ENCODE measurements at places on chromosomes 3 and 15.

DNA sequence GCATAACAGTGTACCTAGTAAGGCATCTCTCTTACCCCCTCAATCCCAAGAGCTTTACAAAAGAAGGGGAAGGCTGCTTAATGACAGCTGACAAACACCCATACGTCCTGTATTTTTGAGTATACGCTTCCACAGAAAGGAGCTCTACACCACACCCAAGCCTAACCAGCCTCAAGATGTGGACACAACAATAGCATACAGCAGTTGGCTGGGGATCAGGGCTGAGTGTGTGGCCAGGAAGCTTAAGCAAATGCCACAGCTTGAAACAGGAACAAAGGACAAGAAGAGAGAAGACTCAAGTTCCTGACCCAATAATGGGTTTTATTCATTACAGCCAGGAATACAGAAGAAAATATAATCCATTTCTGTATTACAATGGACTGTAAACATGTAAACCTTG, 6.9 kb downstream of the HEXA start:
- peak; percentile 23 for DNase-seq

DNA sequence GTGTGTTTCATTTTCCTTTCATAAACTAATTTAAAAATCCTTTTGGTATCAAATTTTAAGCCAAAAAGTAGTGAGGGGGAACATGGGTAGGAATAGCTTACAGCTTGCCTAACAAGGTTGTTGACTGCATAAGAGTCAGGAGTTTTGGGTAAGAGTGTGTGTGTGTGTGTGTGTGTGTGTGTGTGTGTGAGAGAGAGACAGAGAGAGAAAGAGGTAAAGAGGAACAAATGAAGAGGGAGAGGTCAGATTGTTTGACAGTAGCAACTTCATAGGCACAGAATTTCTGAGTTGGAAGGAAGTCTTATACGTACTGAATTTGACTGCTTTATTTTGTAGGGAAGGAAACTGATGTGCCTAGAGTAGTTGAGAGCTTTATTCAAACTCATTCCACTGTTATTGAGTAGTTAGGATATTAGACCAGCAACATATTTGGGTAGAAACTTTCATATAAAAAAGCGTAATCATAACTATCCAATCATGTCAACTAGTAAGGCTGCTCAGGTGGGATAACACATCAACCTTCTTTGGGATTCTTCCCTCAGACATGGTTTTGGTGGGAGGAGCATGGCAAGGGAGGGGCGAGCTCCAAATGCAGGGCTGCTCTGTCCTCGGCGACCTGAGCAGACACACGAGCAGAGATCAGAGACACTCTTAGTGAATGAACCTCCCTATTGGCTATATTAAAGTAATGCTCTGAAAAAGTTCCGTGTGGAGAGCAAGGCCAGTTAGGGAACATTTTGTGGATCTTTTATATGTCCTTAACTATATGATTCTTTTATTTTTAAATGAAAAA, 86.4 kb downstream of the LPP start:
- DNase-seq: no peak

- no peak for DNase-seq
These were observed 79.4 kb upstream of the OSTN start for GRCh38 chr3:191119415-191120295.

DNA sequence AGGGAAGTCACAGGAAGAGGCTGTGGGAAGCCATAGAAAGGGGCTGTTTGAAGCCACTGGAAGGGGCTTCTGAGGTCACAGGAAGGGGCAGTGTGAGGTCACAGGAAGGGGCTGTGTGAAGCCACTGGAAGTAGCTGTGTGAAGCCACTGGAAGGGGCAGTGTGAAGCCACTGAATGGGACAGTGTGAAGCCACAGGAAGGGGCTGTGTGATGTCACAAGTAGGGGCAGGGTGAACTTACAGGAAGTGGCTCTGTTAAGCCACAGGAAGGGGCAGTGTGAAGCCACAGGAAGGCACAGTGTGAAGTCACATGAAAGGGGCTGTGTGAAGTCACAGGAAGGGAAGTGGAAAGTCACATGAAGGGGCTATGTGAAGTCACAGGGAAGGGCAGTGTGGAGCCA, 33.1 kb downstream of the GASK1A start:
- no peak for DNase-seq

DNA sequence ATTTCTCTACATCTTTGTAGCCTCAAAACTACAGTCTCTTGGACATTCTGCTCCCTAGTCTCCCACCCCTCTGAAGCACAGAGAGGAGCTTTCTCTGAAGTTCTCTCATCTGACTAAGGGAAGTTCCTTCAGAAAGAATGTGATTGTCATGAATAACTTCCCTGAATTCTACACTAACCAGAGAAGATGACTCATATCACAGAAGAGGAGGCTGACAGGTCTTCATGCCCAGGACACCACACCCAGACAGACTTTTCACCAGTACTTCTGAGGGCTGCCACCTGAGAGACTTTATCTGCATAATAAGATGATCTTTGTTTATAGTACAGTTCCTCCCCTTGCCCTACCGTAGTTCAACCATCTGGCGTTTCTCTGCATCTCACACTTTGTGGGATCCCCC, 52.8 kb downstream of the CDIN1 start:
- peak; percentile 55 for DNase-seq

- peak; percentile 14 for DNase-seq
These were observed 32.5 kb downstream of the ARNT2 start for GRCh38 chr15:80436511-80437307.

- DNase-seq: peak; percentile 30
These were observed 107.3 kb upstream of the LPP start for GRCh38 chr3:188046561-188047211.

DNA sequence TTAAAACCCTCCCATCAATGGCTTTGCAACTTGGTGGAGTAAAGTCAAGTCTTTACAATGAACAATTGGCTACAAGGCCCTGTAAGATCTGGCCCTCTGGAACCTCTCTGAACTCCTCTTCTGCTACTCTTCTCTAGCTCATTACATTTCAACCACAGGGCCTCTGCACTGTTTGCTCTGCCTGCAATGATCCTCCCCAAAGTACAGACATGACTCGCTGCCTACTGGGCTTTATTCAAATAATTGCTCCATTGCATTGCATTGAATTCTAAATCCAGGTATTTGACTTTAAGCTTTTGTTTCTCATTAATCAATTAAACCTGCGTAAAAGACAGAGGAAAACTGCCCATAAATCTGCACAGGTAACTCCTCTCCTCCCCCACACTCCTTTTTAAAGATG, 96.7 kb downstream of the CD47 start:
- DNase-seq: no peak

DNA sequence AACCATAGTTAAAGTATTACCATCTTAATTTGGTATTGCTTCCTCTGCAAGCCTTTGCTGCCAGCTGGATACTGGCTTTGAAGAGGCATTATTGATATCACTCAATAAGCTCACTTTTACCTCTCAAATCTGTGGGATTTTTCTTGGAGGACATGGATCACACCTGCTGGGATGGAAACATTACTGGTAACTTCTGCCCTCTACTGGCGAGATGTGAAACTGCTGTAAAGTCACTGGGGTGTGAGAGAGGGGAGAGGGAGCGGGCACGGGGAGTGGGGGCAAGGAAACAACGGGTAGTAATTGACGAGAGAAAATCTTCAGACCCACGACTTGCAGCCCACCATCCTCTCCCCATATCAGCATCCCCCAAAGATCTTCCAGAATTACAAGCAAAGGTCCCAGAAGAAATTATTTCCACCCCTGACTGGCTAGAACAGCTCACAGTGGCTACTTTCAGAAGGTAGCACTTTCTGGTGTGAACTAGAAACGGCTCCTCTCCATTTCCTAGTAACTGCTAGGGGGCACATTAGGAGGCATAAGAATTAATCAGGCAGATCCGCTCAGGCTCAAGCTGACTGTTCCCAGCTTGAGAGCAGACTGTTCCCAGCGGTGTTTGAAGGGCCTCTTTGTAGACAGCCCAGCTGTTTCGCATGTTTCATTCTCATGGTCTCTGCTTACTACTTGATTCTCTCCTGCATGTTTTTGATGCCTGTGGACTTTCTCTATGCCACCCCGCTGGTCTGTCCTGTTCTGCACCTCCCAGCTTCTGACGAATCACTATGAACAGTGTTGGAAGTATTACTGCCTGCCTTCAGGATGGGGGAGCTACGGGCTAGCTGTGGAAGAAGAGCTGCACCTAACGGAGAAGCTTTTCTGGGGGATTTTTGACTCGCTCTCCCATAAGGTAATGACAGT, 230.4 kb upstream of the CHRM5 start:
- peak; percentile 41 for DNase-seq

DNA sequence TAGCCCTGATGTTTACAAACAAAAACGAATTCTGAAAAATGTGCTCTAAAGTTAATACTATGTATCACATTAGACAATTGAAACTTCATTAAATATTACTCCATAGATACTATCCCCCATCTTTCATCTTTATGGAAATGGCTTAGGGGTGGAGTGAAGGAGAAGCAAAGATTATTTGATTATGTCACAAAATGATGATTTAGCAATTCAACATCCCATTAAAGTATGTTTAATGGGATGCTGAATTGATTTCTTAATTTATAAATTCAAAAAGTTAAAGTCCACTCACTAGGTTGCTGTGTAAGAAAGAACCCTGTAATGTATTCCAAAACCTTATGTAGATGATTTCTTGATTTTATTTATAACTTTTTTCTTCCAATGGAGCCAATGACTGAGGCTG, 201.1 kb downstream of the WDR72 start:
- DNase-seq: no peak

DNA sequence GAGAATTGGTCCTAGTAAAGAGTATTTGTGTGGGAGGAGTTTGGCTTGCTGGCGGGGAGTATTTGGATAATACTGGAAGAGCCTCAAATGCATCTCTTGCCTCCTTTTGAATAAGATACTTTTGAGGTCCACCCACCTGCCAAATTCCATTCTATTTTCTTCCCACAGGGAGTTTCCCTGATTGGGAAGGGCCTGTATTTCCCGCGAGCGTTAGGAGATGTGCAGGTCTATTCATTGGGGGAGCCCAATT, 406 bp upstream of the RASA2 start:
- DNase-seq: no peak

DNA sequence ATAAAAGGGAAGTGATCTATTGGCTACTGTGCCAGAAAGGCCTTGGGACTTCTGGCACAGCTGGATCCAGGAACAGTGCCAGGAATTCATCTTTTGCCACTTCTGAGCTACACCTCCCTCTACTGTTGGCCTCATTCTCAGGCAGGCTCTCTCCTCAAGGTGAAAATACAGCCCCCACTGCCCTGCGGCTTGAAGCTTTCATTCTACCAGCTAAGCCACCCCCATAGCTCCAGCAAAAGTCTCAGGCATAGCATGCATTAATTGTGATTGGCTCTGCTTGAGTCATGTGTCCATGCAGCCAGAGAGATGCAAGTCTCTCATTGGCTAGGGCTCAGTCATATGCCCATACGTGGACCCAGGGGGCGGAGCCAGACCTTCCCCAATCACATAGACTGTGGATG, 142.4 kb downstream of the TPRA1 start:
- no peak for DNase-seq

DNA sequence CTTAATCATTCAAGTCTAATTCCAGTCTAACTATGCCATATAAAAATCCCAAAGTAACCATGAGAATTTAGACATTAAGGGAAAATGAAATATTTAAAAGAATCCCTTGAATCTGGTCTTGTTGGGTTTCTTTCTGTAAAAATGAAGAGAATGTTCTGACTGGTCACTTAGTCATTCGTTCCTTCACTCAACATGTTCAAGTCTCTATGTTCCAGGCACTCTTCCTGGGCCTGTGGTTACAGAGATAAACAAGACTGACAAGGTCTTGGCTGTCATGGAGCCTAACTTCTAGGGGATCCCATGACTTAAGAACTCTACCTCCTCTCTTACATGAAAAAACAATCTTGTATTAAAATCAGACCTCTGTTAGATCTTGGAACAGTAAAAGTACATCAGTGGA, 638.6 kb upstream of the TBL1XR1 start:
- DNase-seq: peak; percentile 87

DNA sequence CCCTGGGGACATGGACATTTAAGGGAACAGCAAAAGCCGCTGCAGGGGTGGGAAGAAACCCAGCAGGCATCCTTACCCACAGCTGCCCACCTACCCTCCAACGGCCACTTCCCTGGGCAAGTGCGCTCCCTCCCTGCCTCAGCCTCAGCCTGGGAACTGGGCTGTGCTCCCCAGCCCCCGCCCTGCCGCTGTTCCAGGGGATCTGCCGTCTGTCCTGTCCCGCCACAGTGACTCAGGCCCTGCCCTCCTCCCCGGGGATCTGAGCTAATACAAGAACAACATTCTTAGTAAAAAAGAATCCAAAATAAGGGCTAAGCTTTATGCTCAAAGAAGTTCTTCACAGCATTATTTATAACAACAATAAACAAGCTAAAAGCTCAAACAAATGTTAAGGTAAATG, 7.4 kb upstream of the IQSEC1 start:
- no peak for DNase-seq

GRCh38 chr15:88975891-88976290, 62.7 kb upstream of the MFGE8 start:
- DNase-seq: peak; percentile 47

GRCh38 chr3:150635076-150635475, 32.0 kb downstream of the SELENOT start:
- no peak for DNase-seq

- DNase-seq: no peak
These were observed 4.0 kb downstream of the PATL2 start for GRCh38 chr15:44706946-44707636.

DNA sequence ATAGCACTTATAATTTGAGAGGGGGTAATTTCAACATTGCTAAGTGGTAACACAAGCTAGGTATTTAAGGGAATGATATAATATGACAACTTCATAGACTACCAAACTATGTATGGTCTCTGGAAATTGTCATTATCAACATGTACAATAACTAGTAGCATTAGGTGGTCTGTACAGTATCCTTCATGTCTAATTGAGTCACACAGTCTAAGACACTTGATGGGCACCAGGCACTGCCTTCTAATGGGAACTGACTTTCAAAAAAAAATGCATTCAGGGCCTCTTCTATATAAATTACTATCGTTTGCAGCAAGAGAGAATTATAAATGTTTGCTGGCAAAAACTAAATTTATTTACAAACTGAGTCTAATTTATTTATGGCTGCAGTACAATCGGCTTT, 271.8 kb downstream of the MECOM start:
- no peak for DNase-seq

DNA sequence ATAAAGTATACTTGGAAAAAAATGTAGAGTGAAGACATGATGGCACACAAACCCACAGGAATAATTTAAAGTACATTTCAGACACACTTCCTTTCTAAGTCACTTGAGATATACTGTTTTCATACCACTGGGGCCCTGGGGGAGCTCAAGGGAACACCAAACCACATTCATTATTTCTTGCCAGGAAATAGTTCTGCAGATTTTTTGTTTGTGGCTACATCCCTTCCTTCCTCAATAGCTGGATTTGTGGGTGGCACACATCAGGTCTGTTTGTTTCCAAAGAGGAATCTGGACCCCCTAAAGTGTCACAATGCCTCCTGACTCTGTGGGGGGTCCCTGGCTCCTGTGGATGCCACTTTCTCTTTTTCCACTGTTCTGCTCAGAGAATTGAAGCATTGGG, 153.5 kb upstream of the COL8A1 start:
- peak; percentile 68 for DNase-seq
